Activated CD8-positive, alpha-beta T cell treated with anti-CD3 and anti-CD28 coated beads for 36 hours (primary cell): ENCODE measurements at places on chromosomes 7 and 10. TPM values are rescaled to one million over a fixed set of nuclear protein-coding genes. Genes with fewer than 3 reads are reported as not detected.

- peak overlapping the region; percentile 77 for H3K4me3 ChIP-seq
- H3K36me3 ChIP-seq, result no peaks in the 10 kb centered on the region
- DNase-seq, result peak; percentile 92
- peaks cover 18% of the 10 kb centered on the region for H3K4me1 ChIP-seq
Observed at GRCh38 chr7:101017064-101017777, 2.7 kb upstream of the MUC17 start.

DNA sequence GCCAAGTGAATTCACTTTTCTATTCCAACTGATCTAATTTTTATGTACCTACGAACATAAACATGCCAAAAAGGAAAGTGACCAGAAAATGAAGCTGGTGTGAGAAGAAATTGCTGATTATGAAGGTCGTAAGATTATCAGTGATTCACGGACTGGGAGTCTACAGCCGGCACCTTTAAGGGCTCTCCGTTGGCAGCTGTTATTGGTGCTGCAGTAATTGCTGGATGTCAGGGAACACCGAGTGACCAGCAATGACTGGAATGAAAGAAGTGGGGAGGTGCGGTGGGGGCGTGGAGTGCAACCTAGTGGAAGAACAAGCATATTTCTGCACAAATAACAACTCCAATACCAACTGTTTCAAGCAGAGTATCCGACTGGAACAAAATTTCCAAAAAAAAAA, 109.8 kb upstream of the TARP start:
- H3K27me3 ChIP-seq, result no peaks in the 10 kb centered on the region
- no peak overlapping the region for H3K4me3 ChIP-seq
- DNase-seq, result no peak
- no peak overlapping the region for H3K27ac ChIP-seq
- H3K4me1 ChIP-seq, result peaks cover 3% of the 10 kb centered on the region

DNA sequence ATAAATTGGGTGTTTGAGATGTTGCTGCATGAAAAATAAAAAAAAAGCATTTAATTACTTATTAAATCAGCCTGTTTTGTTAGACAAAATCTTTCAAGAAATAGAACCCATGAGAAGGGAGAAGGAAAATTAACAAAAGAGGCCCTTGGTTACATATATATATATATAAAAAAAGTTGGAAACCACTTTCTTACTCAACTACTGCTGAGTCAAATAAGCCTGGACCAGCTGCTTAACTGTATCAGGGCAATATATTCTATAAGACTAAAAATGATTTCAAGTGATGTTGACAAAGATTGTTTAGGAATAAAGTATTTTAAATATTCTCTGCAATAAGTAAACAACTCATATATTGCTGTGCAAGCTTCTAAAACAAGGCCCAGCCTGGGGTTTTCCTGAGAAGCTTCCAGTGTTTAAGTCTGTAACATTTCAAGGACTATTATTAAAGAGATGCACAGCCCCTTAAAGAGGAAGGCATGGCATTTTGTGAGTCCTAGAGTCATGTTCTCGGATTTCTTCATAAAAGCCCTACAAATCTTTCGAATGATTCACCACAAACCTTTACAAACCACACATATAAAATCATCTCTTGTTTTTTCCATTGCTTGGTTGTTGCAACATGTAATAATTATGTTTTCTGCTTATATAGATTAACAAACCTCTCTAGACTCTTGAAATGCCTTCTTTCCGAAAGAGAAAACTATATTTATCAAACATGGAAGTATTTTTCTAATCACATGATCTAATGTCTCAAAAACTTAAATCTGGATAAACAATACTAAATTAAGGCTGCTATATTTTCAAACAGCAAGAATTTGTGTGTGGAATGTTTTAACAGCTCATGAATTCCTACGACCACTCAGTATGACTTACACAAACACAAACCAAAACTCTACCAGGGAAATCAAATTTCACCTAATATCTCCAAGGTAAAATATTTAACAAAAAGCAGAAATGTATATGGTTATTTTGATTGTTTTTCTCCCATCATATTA, 14.3 kb downstream of the JAZF1 start:
- peaks cover 16% of the 10 kb centered on the region for H3K4me1 ChIP-seq
- no peak overlapping the region for H3K4me3 ChIP-seq
- H3K27me3 ChIP-seq, result no peaks in the 10 kb centered on the region
- H3K27ac ChIP-seq, result no peak overlapping the region

GRCh38 chr10:74381291-74381853, 230.4 kb downstream of the ADK start:
- H3K27ac ChIP-seq, result no peak overlapping the region
- H3K27me3 ChIP-seq, result no peaks in the 10 kb centered on the region
- H3K4me1 ChIP-seq, result peaks cover 50% of the 10 kb centered on the region
- H3K4me3 ChIP-seq, result no peak overlapping the region
- H3K36me3 ChIP-seq, result peaks cover 8% of the 10 kb centered on the region

- H3K27ac ChIP-seq, result no peak overlapping the region
- no peak overlapping the region for H3K4me3 ChIP-seq
- no peaks in the 10 kb centered on the region for H3K4me1 ChIP-seq
- no peaks in the 10 kb centered on the region for H3K27me3 ChIP-seq
- no peak for DNase-seq
Observed at GRCh38 chr10:106310596-106310995, 853.9 kb downstream of the SORCS1 start.

DNA sequence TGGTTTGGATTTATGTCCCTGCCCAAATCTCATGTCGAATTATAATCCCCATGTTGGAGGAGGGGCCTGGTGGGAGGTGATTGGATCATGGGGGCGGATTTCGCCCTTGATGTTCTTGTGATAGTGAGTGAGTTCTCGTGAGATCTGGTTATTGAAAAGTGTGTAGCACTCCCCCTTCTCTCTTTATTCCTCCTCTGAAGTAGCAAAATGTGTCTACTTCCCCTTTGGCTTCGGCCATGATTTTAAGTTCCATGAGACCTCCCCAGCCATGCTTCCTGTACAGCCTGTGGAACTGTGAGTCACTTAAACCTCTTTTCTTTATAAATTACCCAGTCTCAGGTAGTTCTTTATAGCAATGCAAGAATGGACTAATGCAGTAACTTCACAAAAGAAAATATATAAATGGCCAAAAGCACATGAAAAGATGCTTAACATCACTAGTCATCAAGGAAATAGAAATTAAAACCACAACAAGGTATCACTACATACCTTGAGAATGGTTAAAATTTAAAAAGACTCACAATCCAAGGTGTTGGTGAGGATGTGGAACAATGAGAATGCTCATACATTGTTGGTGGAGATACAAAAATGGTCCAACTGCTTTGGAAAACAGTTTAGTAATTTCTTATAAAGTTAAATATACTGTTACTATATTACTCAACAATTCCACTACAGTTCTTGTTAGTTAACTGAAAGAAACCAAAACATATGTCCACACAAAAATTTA, 218.7 kb downstream of the SNX10 start:
- no peaks in the 10 kb centered on the region for H3K36me3 ChIP-seq
- no peak overlapping the region for H3K27ac ChIP-seq
- no peaks in the 10 kb centered on the region for H3K27me3 ChIP-seq
- no peak for DNase-seq
- no peaks in the 10 kb centered on the region for H3K4me1 ChIP-seq

DNA sequence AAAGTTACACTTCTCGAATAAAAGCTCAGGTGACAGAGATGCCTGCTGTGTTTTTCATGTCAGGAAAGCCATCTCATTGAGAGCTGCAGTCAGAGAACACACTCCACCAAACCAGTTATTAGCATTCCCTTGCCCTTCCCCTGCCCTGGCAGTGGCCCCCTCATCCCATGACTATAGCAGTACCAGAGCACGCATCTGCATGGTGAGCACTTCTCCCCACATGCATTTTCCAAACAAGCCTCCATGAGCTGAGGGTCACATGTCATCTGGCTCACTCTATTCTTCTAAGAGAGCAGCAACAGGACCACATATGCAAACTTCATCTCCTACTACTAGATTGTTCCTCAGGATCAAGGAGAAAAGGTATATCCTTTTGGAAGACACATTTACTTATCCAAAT, 42.4 kb upstream of the FGL2 start:
- H3K36me3 ChIP-seq, result peaks cover 12% of the 10 kb centered on the region
- no peak overlapping the region for H3K4me3 ChIP-seq
- H3K4me1 ChIP-seq, result peaks cover 24% of the 10 kb centered on the region
- DNase-seq, result no peak

ERVW-1 gene
- not detected for total RNA-seq

OR2A12 gene
- not detected for total RNA-seq

HTR5A gene
- not detected for total RNA-seq
